Activated T-cell treated with anti-CD3 and anti-CD28 coated beads for 48 hours (primary cell): ENCODE measurements at places on chromosomes 1 and 21.

- no peak for DNase-seq
These were observed 29.6 kb downstream of the VANGL2 start for GRCh38 chr1:160429702-160430535.

DNA sequence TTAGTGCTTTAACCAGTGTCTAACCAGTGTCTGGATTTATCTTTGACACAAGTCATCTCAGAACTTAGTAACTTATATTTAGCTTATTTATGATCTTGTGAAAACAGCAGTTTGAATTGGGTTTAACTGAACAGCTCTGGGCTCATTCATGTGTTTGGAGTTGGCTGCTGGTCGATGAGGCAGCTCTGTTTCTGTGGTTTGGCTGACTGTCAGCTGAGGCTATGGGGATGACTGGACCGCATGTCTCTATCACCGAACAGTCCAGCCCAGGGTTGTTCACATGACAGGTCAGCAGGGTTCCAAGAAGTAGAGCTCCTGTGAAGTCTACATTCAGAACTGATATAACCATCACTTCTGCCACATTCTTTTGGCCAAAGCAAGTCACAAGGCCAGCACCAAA is 29.1 kb upstream of the C21orf91 start:
- DNase-seq = no peak

DNA sequence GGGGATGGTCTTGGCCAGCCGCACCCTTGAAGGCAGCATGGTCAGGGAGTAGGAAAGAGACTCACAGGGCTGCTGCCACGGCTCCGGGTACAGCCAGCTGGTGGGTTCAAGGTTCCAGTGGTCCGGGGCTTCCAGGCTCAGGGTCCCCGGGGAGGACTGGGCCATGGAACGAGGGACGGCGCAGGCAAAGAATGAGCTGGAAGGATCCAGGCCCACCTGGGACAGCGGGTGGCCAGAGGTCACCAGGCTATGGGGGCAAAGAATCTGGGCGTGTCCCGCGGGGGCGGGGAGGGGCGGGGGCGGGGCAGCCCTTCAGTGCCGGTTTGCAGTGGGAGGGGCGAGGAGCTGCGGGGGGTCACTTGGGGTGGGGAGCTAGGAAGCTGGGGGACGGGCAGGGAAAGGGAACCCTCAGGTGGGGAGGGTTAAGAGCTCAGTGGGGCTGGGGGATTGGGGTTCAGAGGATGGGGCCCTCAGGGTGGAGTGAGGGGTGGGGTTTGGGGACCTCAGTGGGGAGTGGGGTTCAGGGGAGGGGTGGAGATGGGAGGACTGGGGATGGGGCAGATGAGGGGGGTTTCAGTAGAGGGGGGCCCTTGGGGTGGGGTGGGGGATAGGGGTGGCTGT is at the start of gene DNMT3L:
TSS of gene DNMT3L (minus strand) at position 223 of the 621 bp plus-strand sequence. CDS start 638 bp downstream, outside the sequence.
- DNase-seq = no peak

DNA sequence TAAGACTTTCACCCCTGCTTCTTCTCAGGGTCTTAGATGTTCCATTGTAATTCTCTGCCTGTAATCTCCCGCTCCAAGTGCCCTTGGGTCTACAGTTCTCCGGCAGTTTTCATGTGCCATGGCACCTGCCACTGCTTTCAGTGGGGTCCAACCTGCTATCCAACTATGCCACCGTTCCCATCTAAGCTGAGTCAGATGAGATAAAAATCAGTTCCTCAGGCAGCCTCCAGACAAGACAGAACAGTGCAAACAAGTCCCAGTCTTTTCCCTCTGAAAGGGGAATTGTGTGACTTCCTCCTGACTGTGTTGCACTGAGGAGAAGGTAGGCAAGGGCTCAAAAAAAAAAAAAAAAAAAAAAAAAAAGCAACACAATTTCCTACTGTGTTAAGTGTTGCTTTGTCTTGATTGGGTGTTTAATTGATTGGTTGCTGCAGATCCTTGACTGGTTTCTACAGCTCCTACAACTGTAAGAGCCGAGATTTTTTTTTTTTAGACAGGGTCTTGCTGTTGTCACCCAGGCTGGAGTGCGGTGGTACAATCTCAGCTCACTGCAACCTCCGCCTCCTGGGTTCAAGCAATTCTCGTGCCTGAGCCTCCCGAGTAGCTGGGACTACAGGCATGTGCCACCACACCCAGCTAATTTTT is 50.7 kb downstream of the EBNA1BP2 start:
- no peak for DNase-seq

GRCh38 chr1:205600085-205600484 is 31.7 kb downstream of the ELK4 start:
- no peak for DNase-seq

- DNase-seq = no peak
These were observed 20.6 kb downstream of the DDI2 start for GRCh38 chr1:15637826-15638225.

- DNase-seq = no peak
These were observed 26.4 kb downstream of the C1orf216 start for GRCh38 chr1:35692317-35692716.

DNA sequence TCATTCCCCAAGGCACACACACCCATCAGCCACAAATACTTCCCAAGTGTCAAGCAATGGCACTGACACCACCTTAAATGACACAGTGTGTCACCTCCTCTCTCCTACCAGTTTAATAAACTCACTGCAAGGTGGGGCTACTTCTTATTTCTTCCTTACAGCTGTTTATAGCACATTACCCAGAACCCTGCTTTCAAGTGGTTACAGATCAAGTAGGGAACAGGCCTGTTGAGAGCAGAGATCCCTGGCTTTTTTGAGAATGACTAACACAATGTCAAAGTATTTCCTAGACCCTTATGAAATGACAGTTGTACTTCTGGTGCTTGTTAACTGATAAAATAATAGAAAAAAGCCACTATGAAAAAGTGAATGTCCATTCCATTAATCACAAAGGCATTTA is 19.8 kb downstream of the ZBTB17 start:
- no peak for DNase-seq

GRCh38 chr1:57254022-57254421 is 169.8 kb downstream of the DAB1 start:
- no peak for DNase-seq
